ENCODE measurements at places on chromosomes 7 and 10.

- DNase-seq = no peak
Measured at GRCh38 chr10:80051993-80052392, 26.5 kb upstream of the TMEM254 start.

GRCh38 chr7:132098327-132098726 is 477.9 kb downstream of the PLXNA4 start:
- no peak for DNase-seq

- DNase-seq = no peak
Measured at GRCh38 chr7:38318241-38318640, 44.8 kb upstream of the TARP start.

DNA sequence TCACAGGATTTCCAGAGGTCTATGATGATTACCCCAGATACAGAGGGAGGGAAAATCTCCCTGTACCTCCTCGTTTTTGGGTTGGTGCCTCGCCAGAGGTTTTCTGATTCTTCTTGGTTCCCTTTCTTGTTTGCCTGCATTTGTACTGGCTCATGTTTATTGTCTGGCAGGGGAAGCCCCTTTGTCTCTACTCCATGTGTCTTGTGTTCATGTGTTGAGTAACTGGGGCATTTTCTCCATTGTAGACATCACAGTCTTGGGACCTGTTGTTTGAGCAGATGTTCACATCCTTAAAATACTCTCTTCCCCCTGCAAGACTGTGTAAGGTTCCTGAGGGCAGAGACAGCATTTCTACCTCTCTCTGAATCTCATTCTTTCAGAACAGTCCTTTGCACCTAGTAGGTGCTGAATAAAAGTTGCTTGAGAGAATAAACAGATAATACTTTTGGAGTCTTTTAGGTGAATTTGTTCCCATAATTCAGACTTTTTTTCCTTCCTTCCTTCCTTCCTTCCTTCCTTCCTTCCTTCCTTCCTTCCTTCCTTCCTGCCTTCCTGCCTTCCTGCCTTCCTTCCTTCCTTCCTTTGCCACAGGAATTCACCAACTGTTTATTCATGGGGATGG is 25.1 kb downstream of the CDK14 start:
- no peak for DNase-seq

DNA sequence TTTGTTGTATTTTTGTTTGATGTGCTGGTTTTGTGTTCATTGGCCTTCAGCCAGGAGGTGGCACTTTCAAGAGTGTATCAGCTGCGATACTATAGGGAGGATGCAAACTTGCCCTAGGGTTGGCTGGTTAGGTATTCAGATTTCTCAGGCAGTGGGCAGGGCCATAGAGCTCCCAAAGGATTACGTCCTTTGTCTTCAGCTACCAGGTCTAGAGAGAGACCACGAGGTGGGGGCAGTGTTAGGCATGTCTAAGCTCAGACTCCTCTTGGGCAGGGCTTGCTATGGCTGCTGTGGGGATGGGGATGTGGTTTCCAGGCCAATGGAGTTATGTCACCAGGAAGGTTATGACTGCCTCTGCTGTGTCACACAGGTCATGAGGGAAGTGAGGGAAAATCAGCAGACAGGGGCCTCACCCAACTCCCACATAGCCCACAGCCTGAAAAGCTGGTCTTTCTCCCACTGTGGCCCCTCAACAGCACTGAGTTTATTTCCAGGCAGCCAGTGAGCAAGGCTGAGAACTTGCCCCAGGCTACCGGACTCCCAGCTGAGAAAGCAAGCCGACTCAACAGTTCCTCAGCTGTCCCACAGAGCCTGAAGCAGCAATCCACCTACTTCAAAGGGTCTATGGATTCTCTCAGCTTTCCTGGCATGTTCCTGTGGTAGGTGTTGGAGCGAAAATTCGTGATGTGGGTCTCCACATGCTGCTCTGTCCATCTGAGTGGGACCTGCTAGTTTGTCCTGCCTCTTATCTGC is 227.4 kb upstream of the COBL start:
- no peak for DNase-seq

- DNase-seq = no peak
Measured at GRCh38 chr7:46156853-46157252, 235.8 kb upstream of the IGFBP3 start.

- DNase-seq = no peak
Measured at GRCh38 chr10:6221971-6222751, 19.4 kb downstream of the PFKFB3 start.

- DNase-seq = no peak
Measured at GRCh38 chr10:33398796-33399195, 64.3 kb upstream of the NRP1 start.

GRCh38 chr7:79216236-79216635 is 237.2 kb downstream of the MAGI2 start:
- DNase-seq = no peak

DNA sequence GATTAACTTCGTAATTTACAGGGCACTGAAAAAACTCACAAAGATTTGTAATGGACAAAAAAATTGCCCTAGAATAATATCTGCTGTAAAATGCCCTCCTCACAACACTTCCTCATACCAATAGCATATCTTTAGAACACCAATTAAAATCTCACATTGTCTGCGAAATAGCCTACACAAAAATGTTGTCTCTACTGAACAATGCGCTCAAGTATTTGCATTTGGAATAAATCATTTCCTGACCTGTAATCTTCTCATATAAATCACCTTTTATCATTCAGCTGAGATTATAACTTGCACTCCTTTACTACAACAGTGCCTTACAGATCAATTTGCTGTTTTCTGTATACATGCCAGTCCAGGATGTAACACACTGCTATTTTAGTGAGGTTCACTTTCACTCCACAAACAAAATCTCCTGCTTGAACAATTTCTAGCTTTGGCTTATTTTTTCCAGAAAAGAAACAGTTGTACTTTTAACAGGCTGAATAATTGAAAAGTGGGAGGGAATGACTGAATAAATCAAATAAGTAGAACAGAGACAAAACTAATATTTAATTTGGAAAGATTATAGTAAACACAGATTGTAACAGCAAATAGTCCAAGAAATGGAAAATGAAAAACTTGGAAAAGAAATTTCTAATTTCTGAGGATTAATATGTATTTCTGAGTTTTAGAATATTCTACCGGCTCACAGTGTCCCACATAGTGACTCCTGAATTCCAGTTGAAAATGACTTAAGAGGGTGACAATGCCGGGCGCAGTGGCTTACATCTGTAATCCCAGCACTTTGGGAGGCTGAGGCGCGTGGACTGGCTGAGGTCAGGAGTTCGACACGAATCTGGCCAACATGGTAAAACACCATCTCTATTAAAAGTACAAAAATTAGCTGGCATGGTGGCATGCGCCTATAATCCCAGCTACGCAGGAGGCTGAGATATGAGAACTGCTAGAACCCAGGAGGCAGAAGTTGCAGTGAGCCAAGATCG is 30.6 kb downstream of the JMJD1C start:
- no peak for DNase-seq

DNA sequence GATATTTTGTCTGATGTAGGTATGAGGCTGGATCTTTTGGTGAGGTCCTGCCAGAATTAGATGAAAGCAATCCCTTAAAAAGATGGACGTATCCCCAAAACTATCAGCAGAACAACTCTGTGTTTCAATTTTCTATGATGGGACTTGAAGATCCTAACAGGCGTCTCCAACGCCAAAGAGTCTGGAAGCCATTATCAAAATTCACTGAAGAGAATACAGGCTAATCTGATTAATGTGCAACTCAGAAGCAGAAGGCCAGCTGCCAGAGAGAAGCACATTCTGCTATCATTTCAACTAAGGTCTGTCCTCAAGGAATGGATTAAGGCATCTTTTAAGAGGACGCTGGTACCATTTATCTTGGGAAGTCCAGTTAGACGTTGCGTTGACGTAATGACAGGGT is 119.7 kb downstream of the FGFR2 start:
- DNase-seq = no peak

- no peak for DNase-seq
Measured at GRCh38 chr10:15238555-15239335, 70.3 kb upstream of the NMT2 start.

GRCh38 chr7:44445986-44446671 is 44.3 kb downstream of the NUDCD3 start:
- no peak for DNase-seq

GRCh38 chr7:4159761-4160554 is 522.1 kb upstream of the FOXK1 start:
- DNase-seq = no peak

- peak; percentile 88 for DNase-seq
Measured at GRCh38 chr10:50417886-50418830, 166.8 kb upstream of the ASAH2 start.

DNA sequence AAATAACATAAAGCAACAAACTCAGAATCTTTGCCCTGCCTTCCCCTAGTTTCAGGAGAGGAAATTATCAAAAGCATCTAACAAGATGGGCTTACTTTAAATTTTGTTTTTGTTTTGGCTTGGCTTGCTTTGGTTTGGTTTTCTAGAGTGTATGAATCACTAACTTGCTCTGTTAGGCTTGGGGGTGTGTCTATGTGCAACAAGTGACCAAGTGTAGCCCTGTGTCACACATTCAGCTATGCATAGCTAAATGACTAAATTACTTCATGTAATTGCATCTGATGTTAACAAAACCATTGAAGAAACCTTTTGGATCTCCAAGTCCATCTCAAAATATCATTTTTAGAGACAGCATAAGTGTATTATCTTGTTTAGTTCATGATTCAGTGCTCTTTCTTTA is 251.0 kb downstream of the TFEC start:
- no peak for DNase-seq

DNA sequence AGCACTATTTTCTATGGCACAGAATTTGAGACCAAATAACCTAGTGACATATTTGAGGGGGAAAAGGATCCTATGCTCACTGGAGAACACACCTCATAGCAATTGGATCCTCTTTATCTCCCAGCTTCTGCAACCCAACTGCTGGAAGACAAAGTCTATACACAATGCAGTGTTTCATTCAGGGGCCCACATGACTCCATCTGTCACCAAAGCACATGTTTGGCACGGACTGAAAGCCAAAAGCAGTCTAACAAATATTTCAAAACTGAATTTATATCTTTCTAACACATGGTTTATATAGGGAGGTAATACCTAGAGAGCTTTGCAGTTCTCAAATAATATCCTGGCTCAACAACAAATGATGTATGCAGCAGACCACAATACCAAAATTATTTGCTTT is 39.2 kb downstream of the ADAM12 start:
- DNase-seq = no peak

GRCh38 chr7:32803406-32804141 is 88.0 kb downstream of the KBTBD2 start:
- no peak for DNase-seq

DNA sequence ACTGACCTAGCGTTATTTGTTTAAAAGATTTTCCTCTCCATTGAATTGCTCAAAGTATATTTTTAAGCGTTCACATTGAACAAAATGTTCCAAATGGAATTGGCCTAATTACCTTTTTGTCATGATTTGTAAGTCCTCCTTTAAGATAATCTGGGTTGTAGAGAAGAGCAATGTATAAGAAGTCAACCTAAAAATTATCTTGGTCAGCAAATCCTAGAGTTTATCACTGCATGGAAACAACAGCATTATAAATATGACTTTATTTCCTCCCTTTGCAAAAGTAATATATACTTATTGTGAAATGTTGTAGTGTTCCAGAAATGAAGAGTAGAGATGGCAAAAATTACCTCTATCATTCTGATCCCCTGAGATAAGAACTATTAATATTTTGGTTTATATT is 59.2 kb downstream of the TAX1BP1 start:
- no peak for DNase-seq

DNA sequence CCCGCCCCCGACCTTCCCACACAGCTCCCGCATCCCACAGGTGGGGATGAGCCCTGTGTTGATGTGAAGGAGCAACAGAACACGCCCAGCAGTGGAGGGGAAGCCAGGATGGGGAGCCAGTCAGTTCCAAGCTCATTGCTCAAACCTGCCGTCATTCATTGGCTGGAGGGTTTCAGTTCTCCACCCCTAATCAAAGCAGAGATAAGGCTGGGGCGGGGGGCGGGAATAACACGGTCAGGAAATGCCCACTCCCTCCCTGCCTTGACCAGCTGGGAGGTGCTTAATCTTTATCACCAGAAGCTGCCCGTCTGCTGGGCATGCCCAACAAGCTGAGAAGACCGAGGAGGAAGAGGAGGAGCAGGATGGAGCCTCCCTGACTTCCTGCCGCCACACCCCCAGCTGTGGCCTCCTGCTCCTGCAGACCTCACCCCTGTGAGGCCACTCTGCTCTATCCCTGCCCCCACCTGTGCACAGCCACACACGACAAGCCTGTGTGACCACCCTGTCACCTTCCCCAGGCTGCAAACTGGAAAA is 265.1 kb downstream of the ZEB1 start:
- no peak for DNase-seq

GRCh38 chr7:54888734-54889082 is 129.7 kb upstream of the SEC61G start:
- DNase-seq = no peak

GRCh38 chr7:119842337-119842736 is 430.6 kb upstream of the KCND2 start:
- DNase-seq = no peak

DNA sequence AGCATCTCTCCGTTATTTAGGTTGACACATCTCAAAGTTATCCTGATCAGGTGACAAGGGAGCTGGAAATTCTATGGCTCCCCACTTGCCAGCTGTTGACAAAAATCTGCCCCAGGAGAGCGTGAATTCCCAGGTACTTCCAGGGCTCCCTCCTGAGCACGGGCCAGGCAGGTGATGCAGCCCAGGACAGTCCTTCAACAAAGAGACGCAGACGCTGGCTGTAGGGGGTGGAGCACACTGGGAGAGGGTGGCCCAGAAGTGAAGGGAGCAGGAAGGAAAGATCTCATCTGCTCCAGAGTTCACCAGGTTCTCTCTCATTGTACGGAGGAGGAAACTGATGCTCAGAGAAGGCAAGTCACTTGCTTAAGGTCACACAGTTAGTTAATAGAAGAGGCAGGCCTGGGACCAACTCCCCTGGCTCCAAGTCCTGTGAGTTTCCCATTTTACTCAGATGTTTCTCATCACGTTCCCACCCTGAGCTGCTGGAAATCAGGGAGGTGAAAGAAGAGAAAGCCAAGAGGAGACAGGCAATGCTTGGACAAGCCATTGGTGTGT is 41.0 kb upstream of the CHST3 start:
- no peak for DNase-seq

DNA sequence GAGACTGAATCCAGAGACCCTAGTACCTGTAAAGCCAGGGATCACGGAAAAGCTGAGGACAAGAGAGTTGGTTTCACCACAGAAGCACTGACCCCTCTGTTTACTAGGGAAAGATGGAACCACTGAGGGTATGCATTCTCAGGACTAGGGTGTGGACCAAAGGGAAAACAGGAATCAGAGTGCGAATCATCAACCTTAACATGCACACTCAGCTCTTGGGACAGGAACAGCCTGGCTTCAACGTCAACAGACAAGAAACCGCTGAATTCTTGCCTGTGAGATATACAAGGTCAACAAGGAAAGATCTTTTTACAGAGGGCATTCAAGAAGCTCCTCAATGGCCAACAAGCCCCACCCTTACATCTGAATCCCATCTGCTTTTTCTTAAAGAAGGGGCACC is 14.9 kb downstream of the TNRC18 start:
- DNase-seq = no peak

- no peak for DNase-seq
Measured at GRCh38 chr7:30707391-30708357, 25.4 kb upstream of the CRHR2 start.

GRCh38 chr10:128210215-128211063 is 84.2 kb upstream of the MKI67 start:
- peak; percentile 89 for DNase-seq
